Panc1 (cell line): ENCODE measurements at places on chromosomes 7 and 10.
A peak's percentile ranks its signal among the peaks of the same experiment; 100 is the strongest.

DNA sequence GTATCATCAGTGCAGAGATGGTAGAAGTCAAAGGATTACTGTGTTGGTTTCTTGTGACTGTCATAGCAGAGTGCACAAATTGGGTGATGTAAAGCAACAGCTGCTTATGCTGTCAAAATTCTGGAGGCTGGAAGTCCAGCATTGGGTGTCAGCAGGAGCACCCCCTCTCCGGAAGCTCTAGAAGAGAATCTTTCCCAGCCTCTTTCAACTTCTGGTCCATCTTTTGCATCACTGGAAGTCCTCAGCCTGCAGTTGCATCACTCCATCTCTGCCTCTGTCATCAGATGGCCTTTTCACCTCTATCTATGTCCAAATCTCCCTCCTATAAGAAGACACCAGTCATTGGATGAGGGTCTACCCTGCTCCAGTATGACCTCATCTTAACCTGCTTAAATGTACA, 35.8 kb upstream of the GALNTL5 start:
- no peak for DNase-seq

DNA sequence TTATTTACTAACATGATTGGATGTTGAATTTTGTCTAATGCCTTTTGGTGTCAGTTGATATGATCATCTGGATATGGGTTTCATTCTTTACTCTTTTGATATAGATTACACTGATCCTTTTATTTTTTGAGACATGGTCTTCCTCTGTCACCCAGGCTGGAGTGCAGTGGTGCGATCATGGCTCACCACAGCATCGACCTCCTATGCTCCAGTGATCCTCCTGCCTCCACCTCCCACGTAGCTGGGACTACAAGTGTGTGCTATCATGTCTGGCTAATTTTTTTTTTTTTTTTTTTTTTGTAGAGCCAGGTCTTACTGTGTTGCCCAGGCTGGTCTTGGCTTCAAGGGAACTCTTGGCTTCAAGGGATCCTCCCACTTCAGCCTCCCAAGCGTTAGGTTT, 27.1 kb downstream of the BMS1 start:
- no peak for DNase-seq

- no peak for DNase-seq
Measured at GRCh38 chr10:124601431-124602120, 140.0 kb downstream of the LHPP start.

GRCh38 chr7:42852531-42852930, 59.3 kb downstream of the C7orf25 start:
- DNase-seq: no peak

- DNase-seq: no peak
Measured at GRCh38 chr7:30870821-30871518, 40.7 kb upstream of the AQP1 start.

DNA sequence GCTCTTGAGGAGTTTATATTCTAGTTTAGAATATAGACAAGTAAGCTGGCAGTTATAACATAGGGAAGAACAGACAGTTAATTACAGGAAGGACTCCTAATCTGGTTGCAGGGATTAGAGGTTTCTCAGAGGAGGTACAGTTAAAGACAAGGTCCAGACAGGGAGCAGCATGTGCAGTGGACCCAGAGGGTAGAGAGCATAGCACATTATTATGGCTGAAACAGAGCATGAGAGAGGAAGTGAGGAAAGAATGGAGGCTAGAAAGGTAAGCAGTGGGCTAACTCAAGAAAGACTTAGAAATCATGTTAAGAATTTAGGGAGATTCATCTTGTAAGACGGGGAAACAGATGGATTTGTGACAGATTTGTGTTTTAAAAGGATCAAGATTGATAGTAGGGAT, 9.7 kb downstream of the MIOS start:
- no peak for DNase-seq

DNA sequence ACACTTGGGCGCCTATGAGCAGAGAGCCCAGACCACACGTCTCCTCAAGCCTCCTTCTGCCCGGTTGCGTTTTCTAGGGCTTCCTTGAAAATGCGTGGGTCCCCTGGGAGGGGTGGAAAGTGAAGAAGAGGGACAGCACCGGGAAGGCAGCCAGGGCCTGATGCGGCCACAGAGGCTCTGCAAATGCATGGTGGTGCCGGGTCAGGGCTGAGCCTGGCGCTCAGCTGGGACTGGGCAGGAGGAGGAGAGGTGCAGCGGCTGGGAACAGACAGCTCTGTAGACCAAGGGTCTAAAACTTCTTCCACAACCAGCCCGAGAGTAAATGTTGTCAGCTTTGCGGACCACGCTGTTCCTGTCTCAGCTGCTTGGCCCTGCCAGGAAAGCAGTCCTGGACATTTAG, 1.6 kb downstream of the DPYSL4 start:
- DNase-seq: no peak

DNA sequence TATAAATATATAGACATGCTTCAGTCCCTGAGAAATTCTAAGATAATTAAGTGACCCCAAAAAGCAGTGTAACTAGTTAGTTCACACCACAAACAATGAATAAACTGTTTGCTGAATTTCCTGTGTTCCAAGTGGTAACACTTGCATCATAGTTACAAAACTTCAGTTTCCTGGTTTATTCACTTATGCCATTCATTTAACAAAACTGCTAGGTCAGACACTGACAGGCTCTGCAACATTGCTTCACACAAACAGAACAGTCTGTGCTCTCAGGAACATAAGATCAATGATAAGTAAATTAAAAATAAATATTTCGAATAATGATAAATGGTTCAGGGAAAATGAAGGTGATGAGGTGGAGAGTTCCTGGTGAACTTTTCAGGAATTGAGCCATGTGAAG, 133.3 kb upstream of the NAMPT start:
- no peak for DNase-seq

DNA sequence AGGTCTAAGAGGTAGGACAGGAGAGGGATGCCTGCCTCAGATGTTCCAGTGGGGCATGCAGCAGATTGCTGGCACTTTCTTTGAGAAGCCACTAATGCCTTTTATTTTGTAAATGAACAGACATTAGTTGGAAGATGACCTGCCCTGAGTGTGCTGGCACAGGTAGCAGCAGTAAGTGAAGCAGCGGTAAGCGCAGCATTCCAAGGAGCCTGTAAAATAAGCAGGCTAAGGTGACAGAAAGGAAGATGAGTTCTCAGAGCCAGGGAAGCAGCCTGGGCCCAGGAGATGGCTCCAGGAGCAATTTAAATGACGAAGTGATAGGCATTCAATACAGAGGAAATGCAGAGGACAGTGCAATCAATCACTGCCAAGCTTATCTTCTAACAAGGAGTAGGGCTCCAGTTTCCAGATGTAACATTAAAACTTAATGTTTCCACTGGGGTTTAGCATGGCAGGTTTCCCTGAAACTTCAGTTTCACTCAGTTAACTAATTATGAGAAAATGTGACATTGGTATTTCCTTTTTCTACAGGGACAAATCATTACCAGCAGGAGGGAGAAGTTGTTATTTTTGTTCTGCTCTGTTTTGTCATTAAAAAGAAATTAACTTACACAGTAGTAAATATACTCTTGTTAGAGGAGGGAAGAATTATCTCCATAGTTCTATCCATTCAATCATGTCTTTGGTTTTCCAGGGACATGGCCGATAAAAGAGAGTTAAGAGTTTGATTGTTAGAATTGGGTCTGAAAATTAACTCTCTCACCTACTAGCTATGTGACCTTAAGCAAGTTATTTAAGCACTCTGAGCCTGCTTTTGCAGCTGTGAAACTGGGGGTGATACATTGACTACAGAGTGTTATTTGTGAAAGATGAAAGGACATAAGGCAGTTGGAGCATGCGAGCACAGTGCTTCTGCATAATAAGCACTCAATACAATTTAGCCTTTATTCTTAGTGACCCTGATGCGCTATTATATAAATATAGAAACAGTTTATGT, 96.6 kb upstream of the PTN start:
- no peak for DNase-seq

GRCh38 chr10:86366033-86366901, at the start of gene GRID1:
GRID1 (minus strand) TSS chr10:86366795.
- no peak for DNase-seq

GRCh38 chr7:101202603-101202918, 1.7 kb upstream of the MOGAT3 start:
- DNase-seq: no peak

DNA sequence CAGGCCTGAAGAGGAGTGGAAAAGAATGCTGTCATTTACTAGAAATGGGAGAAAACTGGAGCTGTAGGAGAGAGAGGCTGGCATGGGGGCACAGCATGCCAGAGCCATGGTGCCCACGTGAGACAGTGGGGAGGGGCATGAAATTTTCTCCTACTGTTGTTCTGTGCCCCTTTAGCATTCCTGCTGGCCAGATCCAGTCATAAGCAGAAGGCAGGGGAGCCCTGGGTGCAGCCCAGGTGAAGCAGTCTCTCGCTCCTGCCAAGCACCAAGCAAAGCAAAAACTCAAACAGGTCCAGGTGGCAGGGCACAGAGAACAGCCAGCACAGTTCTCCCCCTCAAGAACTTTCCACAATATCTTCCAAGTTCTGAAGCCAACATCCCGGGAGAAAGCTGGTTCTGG, 383.2 kb downstream of the TCERG1L start:
- no peak for DNase-seq

GRCh38 chr7:108413782-108414492, 42.3 kb downstream of the NRCAM start:
- DNase-seq: no peak

GRCh38 chr7:36896418-36896817, 172.1 kb upstream of the AOAH start:
- DNase-seq: no peak

- no peak for DNase-seq
Measured at GRCh38 chr7:128264477-128264876, 23.4 kb downstream of the LEP start.

DNA sequence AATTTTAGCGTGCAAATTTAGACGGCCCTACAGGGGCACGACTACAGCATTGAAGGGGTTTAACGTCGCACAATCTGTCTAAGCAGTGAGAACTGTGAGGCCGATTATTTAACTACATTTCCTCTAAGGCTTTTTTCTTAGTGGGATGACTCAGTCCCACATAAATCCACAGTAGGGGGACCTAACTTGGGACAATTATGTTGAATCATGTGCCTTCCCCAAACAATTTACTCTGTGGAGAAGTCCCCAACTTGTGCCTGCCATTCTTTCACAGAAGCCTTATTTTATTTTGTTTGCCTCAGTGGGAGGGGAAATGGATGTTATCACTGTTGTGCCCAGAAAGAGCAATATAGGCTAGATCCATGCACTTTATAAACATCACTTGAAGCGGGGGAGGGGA, 80.3 kb upstream of the CDCA7L start:
- DNase-seq: no peak

DNA sequence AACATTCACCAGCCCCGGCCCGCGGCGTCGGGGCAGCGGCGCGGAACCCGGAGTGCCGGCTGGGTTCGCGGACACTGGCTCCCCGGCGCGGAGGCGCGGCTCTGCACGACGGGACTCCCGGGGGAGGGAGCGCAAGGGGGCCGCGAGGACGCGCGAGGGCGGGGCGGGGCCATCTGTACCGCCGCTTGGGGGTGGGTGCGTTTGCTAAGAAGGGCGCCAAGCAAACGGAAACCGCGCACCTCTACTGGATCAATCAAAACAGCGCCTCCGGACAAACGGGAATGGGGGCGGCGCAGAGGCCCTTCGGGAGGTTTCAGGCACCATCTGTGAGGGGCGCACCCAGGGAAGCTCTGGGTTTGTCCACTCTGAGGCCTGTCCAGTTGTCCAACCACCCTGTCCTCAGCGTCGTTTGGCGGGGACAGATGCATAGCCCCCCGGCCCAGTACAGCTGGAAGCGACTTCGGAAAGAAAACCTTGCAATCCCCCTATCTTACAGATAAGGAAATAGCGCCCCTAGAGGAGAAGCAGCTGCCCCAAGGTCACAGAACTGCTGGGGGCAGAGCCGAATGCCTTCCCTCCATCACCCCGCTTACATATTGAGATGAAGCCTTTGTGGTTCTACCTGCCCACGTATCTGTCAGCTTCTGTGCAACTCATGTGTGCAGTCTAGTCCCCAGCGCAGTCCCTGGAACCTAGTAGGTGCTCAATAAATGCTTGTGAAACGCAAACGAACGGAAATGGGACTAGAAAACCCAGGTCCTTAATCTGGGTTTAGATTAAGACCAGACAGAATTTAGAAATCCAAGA, 10.7 kb upstream of the SLIT1 start:
- DNase-seq: peak; percentile 36

GRCh38 chr10:105981679-105982078, 1182.8 kb downstream of the SORCS1 start:
- no peak for DNase-seq

DNA sequence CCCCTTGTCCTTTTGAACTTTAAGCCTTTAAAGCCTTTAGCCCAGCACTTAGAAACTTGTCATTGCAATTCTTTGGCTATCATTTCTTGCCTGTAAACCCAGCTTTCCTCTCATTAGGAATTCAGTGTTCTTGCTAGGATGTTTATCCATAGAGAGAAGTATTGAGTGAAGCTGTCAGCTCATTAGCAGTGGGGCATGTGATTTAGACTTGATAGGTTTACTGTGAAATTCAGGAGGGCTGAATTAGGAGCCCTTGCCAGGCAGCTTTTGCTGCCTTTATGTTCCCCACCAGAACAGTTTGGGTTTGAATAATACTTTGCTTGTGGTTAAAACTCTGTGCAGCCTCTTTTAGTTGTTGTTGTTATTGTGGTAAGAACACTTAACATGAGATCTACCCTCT, 39.5 kb downstream of the LHFPL3 start:
- no peak for DNase-seq

- DNase-seq: no peak
Measured at GRCh38 chr10:91311601-91312381, 91.3 kb downstream of the PCGF5 start.

GRCh38 chr10:133324857-133325260, 11.8 kb downstream of the CALY start:
- DNase-seq: no peak

DNA sequence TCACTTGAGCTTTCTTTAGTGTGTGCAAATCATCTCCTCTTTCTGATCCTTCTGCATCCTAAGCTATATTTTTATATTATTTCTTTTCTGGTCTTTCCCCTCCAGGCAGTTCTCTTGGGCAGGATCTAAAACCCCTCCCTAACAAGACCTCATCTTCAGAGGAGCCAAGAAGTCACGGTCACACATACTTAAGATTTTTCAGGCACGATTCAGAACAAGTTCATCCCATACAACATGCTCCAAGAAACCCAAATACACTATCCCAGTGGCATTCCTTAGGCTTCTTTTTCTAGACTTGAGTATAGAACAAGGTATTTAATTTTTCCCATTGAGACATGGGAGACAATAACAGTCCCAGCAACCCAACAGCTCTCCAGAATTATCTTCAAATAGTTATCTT, 1251.5 kb downstream of the DNAJB9 start:
- DNase-seq: no peak

DNA sequence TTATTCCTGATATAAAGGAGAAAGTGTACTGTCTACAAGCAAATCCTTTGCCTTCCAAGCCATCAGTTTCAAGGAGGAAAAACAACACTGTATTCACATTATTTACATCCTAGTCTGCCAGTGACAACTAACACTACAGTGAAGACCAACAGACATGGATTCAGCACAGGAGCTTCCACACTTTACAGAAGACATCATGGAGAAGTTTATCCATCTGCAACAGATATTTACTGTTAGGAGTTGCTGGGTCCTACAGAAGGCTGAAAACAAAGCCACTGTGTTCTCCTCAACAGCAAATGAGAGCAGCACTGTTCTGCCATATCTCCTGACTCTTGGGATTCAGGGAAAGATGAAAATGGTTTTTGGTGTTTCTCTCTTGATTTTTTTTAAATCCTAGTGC, 31.9 kb downstream of the NAPEPLD start:
- no peak for DNase-seq
